Activated CD4-positive, alpha-beta T cell treated with anti-CD3 and anti-CD28 coated beads for 24 hours (primary cell): ENCODE measurements at places on chromosomes 2 and 18.

- no peak for DNase-seq
These were observed 553.4 kb downstream of the TNS1 start for GRCh38 chr2:217449444-217449843.

DNA sequence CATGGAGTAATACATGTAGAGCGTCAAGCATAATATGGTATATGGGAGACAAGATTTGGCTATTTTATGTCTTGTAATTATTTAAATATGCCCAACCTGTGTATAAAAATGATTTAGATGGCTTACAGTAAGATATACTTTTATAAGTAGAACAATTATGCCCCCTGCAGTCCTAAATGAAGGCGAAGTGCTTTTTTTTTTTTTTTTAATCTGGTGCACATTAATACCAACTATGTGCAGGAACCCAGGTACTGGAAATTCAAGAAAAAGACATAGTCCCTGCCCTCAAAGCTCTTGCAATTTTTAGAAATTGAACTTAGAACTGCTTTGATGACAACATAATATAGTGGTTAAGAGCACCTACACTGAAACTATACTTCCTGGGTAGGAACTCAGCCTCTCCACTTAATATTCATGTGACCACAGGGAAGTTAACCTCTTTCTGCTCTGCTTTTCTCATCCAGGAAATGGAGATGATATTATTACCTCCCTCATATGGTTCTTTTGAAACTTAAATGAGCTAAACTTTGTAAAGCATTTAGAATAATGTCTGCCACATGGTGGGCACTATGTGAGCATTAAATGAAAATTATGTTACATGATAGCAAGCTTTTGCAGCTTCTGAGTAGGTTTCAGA, 38.1 kb downstream of the AFTPH start:
- no peak for DNase-seq

GRCh38 chr18:39105104-39105503, 1539.5 kb upstream of the CELF4 start:
- DNase-seq = no peak

DNA sequence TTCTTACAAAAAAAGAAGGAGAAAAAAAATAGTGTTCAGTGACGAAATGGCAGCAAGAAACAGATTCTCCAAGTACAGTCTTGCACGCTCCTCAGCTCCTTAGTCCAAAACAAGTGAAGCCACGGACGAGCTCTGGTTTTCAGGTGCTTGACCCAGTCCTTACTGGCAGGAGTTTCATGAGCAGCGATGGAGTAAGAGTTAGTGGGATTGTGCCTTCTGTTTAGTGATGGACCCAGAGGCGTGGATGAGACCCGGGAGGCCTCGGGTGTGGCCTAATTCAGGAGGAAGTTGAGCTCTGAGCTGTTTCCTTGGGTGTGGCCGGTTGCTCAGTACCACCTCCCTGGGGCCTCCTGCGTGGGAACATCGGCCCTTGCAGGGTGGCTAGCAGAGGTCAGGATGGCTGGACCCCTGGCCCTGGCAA, 52.0 kb downstream of the KIF5C start:
- no peak for DNase-seq

- peak; percentile 33 for DNase-seq
These were observed 45.1 kb upstream of the ACAA2 start for GRCh38 chr18:49858309-49859020.

DNA sequence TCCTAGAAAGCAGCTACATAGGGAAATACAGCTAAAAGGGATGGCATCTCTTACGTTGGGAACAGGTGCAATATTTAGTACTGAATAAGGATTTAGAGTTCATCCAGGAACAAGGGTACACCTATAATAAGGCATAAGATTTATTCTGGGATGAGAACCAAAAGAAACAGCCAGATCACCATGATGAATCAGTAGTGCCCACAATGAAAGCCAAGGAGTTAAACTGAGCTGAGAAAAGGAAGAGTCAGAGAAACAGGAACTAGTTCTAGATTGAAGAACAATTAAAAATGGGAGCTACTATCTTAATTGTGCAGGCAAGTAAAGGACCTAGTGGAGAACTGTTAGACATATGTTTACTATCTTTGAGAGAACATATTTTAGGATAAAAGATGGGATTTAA, 692.3 kb downstream of the LRP1B start:
- no peak for DNase-seq

- no peak for DNase-seq
These were observed 24.1 kb upstream of the PLB1 start for GRCh38 chr2:28471701-28472236.

GRCh38 chr2:184554736-184555135, 43.6 kb upstream of the ZNF804A start:
- no peak for DNase-seq

- DNase-seq = no peak
These were observed 62.9 kb upstream of the CTIF start for GRCh38 chr18:48475635-48476549.

- DNase-seq = no peak
These were observed 221.0 kb upstream of the OSR1 start for GRCh38 chr2:19579461-19579860.
